ENCODE measurements at places on chromosomes 5 and 9.

DNA sequence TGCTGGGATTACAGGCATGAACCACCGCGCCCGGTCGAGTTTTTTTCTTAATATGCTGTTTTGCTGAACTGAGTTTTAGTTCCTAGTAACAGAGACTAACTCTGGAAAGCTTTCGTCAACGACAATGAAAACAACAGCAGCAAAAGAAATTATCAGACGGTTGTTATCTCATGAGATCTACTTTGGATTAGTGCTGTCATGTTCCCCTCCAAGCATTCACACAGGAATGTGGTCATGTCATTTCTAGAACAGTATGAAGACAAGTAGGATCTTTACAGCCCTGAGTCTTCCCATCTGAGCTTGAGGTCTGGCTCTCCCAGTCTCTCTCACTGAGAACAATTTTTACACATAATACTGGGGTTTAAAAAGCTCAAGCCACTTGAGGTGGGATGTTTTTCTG, 4.0 kb upstream of the ANKRD33B start:
- DNase-seq: no peak

DNA sequence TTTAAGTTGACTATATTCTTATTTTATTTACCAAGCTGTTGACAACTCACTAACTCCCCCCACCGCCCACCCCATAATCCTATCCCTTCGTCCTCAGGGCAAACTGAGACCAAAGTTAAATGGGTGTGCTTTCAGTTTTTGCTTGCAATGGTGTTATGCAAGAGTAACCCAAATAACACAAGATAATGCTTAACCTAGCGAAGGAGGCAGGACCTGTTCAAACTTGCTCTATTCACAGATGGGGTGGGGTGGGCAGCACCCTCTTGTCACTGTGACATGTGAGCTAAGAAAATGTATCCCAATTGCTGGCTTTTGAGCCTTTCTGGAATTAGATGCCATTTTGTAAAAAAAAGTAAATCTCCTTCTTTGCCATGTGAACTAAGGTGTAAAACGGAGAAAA, 40.4 kb downstream of the GLIS3 start:
- DNase-seq: no peak

GRCh38 chr9:119974026-119974425, 604.8 kb upstream of the BRINP1 start:
- no peak for DNase-seq

GRCh38 chr5:14190194-14191164, 47.3 kb downstream of the TRIO start:
- DNase-seq: no peak

- no peak for DNase-seq
These were observed 106.4 kb downstream of the PSD2 start for GRCh38 chr5:139901986-139902385.

GRCh38 chr5:74626386-74627222, 13.9 kb downstream of the ENC1 start:
- no peak for DNase-seq

DNA sequence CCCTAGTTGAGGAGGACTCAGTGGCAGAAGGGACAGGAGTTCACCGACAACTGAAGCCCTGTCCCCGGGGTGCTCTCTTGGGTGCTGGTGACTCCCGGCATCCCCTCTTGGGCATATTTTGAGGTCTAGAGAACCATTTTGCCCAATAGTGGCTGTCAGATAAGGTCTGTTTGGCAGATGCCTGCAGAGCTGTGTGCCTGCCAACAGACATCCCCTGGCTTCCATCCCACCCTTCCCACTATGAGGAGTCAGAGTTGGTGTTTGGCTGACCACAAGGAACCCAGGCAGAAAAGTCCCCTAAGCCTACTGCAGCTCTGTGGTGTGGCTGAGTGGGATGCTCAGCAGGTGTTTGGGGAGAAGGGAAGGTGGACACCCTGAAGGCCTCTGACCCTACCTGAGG, 207.0 kb downstream of the AUH start:
- no peak for DNase-seq

DNA sequence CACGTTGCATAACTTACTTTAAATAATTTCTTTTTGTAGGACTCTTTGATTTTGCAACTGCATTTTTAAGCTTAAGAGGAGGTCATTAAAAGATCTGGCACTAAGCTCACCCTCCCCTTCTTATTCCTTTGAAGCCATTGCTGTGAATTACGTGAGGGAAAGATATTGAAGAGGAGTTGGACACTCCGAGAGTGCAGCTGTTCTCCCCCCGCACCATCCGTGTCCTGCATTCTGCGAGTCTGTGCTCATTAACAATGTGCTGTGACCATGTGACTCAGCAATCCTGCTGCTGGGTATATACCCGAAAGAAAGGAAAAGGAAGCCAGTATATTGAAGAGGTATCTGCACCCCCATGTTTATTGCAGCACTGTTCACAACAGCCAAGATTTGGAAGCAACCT, 40.0 kb downstream of the NXNL2 start:
- DNase-seq: no peak

DNA sequence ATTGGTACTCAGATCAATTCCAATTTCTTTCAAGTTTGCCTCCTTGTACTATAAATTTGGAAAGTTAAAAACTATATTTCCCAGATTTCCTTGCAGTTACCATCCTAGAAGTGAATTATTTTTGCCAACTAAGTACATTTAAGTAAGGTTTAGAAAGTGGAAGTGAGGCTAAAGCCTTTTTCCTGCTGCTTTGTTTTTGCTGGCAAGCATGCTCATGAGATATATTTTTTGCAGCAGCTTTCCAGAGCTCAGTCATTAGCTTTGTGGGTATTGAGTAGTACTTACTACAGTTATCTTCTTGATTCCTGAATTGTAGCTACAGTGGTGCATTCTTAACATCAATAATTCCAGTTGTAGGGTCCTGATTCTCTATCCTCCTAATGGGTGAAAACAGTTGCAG, 3.5 kb upstream of the BTF3 start:
- DNase-seq: no peak

DNA sequence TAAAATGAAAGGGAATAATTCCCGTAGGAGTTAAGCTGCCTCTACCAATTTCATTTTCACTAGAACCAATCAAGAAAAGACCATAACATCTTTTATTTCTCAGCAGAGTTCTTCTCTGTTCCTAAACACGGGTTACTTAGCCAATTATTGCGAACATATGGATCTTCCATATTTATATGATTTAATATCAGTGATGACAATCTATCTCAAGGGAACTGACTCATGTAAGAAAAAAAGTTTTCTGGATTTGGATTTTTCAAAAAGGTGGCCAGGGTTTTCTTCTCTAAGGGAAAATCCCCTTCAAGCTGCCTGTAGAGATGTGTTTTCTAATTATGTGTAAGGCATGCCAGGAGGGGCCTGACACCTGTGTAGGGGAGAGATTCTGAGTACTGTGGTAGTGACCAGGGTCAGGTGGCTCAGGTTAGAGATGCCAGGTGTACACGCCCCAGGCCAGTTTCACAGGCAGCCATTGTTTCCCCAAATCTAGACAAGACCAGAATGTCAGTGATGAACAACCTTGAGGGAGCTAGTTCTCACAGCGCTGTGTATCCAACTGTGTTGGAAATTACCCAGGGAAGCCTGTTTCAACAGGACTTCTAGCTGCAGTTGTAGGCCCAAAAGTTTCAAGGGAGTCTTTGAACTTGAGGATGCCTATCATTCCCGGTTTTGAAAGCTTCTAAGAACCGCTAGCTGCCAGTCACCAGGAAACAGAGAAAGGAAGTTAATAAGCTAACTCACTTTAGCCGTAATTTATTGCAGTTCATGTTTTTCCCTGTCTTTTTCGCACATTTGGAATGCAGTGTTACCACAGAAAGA, 572.5 kb upstream of the RGMB start:
- DNase-seq: no peak

DNA sequence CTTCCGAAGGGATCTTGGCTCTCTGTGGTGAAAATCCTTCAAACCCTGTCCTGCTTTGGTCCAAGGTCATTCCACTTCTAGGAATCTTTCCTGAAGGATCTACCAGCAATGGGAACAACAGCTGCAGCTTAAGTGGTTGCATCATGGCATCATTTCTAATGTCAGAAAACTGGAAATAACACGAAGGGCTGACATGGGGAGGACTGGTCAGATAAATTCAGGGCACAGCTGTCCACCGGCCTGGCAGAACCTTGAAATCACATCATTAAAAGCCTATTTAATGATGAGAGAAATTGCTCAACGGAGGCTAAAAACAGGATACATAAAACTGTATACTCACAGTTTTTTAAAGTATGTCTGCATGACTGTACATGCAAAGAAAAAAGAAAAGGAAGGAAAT, 28.3 kb downstream of the OLFML2A start:
- no peak for DNase-seq

GRCh38 chr9:90198956-90199355, 443.7 kb downstream of the DIRAS2 start:
- no peak for DNase-seq

GRCh38 chr5:68459093-68459809, 243.7 kb downstream of the PIK3R1 start:
- DNase-seq: no peak

DNA sequence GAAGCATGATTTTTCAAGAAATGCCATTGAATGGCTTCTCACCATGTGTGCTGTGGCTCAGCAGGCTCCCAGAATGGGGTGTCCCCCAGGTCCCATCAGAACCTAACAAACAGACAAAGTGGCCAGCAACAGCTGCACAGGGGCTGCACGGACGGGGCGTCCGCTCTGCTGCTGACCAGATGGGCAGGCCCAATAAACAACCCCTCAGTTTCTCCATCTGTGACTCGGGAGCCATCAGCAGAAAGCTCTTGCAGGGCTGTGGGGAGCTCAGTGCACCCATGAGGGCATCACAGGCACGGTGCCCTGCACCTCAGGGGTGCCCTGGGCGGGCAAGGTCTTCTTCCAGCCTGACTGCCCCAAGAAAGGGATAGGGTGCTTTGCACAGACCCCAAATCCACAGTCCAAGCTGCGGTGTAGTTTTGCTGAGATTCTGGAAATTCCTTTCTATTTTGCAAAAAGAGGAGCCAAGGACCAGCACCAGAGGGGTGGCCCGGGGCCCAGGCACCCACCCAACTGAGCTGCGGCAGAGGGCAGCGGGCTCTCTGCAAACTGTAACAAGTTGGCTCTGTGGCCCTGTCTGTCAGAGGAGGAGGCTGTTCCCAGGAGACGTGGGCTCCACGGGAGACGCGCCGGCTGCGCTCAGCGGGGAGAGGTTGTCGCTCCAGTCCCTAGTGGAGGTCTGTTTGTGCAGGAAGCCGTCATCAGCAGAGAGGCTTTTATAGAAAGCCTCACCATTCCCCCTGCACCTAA, 138.7 kb upstream of the PPP1R26 start:
- no peak for DNase-seq

DNA sequence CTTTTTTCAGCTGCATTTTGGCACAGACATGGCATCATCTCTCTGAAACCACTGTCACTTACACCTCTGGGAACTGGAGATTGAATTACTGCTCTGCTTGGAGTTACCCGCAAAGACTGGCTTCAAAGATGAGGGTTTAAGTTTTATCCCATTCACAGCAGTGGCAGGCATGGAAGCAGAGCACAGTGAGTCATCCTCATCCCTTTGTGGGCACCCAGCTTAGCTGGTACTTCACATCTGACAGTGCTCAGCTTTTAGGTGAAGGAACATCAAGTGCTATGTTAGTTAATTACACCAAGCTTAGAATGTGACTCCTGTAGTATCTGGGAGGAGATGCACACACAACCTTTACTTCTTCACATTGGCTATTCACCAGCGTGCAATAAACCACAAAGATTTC, 24.8 kb upstream of the ALDH1A1 start:
- no peak for DNase-seq

- no peak for DNase-seq
These were observed 27.8 kb downstream of the TNPO1 start for GRCh38 chr5:72844218-72844603.

DNA sequence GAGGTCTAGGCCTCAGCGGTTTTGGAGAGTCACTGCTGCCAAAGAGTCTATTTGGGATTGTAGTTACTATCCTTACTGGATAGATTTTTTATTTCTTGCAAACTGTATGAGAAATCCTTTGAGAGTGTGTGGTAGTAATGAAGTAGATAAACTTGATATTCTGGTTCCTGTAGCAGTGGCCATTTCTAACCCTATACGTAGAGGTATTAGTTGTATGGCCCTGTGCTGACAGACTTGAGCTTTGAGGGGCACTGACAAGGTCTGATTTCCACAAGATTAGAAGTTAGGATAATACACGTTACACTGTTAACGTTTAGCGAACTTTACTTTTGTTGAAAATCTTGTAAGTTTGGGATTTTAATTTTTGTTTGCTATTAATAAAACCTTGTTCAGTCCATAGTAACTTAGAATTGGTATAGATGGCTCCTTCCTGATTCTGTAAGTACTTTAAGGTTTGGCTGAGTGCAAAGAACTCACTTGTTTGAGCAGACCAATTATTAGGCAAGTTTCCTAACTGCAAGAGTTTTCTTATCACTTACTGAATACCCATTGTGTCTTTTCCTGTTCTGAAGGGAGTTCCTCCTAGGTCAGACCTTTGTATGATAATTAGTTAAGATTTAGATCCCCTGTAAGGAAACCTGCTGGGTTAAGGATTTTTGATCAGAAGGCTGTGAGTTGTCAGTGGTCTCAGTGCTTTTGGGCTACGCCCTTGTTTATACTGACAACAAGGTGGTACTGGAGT, 31.4 kb downstream of the GCNT1 start:
- DNase-seq: no peak

DNA sequence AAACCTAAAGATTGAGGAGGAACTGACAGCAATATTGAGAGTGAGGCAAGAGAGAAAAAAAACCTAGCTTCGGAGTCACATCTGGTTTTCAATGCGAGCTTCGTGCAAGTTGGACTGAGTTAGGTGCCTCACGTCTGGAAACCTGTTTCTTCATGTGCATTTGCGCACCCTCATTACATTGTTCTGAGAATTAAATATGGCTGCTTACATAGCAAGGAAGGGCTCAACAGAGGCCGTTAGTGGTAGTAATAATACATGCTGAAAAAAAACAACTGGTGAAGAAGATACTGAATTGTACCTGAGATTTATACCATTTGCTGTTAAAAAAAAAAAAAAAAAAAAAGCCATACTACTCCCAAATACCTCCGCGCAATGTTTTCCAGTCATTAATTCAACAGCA, 18.6 kb downstream of the DNAJA1 start:
- DNase-seq: peak; percentile 19

DNA sequence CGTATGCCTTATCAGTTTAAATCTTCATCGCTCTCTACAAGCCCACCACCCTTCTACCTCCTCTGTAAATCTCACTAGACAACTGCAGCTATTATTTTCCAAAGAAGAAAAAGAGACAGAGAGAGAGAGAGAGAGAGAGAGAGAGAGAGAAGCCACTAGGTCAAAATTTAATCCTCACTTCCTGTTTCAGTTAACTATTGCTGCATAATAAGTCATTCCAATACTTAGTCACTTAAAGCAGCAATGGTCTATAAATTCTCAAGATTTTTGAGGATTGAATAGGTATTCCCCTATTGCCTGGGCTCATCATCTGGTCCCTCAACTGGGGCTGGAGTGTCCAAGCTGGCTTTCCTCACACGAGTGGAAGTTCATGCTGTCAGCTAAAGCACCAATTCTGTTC, 68.8 kb downstream of the ITGA1 start:
- DNase-seq: no peak

GRCh38 chr5:144028058-144028457, 142.4 kb downstream of the YIPF5 start:
- no peak for DNase-seq

Measured in putamen (tissue), 1 donor.